ENCODE measurements at places on chromosomes 5 and 9.
A peak's percentile ranks its signal among the peaks of the same experiment; 100 is the strongest.

DNA sequence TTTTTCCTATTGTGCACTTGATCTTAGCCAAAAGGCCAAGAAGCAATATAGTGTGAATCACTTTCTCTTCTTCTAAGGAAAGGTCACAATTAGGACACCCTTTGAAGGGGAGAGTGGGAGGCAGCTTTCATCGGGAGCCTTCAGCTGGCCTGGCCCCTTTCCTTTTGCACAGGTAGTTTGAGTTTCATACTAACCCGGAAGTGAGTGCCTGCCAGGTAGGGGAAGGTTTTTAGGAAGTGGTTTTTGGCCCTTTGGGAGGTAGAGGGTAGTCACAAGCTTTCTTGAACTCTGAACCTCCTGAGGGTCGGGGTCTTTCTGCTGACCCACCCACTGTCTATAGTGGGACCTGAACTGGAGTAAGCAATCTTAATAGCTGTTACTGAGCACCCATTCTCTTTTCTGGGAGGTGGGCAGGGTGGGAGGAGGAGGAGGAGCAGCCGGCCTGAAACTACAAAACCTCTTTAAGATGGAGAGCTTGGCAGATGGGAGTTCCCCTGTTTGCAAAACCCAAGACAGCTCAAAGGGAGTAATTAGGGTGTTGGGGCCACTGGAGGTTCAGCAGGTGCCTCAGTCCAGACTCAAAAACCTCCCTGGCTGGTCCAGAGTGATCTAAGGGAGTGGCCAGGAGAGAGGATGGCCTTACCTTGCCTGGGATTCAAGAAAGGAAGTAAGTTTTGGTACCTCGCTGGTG lies 6.0 kb downstream of the LARP1 start:
- no peak for DNase-seq

DNA sequence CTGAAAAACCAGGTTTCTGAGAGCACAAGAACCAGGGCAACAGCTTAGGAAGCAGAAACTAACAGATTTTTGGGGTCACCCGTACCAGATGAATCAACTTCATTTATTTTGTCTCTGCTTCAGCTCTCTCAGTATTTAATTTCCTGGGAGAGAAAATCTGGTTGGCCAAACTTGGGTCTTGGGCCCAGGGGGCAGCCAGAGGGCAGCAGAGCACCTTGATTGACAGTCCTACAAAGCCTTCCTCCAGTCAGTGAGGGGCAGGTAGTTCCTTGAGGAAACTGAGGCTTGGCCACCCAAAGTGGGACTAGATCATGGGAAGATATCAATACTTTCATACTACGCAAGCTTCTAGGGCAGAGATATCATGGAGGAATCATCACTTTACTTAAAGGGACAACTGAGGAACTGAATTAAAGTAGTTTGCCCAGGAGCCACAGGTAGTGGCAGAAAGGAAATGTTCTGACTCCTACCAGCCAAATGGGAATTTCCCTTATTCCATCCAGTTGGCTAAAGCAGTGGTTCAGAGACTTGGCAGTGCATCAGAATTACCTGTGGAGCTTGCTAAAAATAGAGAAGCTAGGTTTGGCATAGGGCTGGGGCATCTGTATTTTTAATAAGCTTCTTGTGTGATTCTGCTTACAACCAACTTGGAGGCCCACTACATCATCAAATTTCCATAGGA lies 21.5 kb upstream of the ARHGAP26 start:
- no peak for DNase-seq

DNA sequence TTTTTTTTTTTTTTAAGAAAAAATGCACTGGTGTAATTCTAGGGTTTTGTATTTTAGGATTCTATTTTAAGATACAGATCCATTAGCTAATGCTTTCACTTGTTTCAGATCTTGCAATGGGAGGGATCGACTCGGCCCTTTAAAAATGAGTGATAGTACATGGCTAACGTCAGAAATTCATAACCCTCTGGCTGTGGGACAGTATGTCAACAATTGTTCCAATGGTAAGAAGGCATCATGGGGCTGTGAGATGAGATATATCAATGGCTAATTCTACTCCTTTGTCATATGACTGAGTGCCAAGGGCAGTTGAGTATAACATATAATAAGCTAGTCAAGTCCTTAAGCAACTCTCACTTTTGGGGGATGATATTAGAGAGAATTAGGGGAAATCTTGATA lies 4.4 kb downstream of the SETD9 start:
- DNase-seq: no peak

GRCh38 chr9:100492952-100493351 lies 20.0 kb downstream of the TMEFF1 start:
- DNase-seq: no peak

DNA sequence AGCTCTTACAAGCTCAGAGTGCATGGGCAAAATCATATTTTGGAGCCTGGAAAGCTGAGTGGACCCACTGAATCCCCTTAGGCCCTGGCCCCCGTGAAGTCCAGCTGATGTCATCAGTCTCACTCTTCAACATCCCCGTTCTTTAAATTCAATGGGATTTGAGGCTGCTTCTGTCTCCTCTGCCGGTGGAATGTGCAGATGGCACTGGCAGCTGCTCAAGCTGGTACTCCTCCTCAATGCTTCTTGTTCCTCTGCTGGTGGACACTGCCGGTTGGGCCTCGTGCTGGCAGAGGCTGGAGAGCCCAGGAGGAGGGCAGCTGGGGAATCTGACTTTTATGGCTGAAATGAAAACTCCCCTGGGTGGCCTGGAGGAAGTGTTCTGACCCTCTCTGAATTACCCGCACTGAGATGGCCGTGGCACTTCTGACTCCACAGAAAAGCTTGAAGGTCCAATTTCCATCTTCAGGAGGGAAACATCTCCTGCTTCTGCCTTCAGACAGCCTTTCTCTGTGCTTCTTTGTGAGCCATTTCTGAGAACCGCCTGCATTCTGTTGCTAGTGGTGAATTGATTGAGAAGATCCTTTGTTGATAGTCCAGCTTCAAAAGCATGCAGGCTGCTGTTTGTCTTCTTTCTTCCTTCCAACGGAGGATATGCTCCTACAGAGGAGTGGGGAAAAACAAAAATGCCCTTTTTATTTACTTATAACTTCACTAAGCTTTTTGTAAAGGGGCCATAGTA lies 298.9 kb downstream of the TMEM38B start:
- no peak for DNase-seq

GRCh38 chr5:31753700-31754357 lies 114.9 kb downstream of the PDZD2 start:
- DNase-seq: no peak

- no peak for DNase-seq
These were observed 92.6 kb upstream of the GAS1 start for GRCh38 chr9:87039809-87040392.

GRCh38 chr9:134698587-134699342 lies 57.2 kb downstream of the COL5A1 start:
- no peak for DNase-seq

DNA sequence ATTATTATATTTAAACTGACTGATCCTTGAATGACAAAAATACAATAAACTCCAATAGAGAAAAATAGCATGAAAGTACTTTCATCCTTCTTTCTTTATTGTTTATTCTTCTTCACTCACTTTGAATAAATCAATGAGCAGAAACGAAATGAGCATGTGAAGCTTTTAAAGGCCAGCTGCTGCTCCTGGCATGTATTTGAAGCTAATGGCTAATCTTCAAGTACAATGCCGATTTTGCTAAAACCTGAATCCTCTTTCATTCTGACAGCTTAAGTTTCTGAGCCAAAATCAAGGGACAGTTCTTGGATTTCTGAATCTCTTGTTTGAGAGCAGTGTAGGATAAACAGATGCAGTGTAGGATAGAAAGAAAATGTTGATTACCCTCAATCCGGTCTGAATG lies 237.3 kb downstream of the CDH10 start:
- DNase-seq: no peak

DNA sequence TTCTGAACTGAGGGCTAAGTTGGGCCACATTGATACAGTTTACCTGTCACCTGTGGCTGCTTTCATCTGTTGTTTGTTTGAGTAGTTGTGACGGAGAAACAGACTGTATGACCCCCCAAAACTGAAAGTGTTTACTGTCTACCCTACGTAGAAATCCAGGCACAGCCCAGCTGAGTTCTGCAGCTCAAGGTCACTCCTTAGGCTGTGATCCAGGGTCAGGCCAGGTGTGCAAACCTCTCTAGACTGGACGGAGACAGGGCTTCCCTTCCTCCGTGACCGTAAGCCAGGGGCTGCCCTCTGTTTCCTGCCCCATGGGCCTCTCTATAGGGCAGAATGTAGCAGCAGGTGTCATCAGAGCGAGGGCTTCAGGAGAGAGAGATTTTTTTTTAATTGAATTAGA lies 207.9 kb upstream of the OTULINL start:
- no peak for DNase-seq

GRCh38 chr9:134179595-134179917 lies 15.2 kb upstream of the RNU6ATAC start:
- DNase-seq: peak; percentile 53

- peak; percentile 15 for DNase-seq
These were observed 11.6 kb upstream of the CMBL start for GRCh38 chr5:10319202-10319851.

- no peak for DNase-seq
These were observed 206.1 kb downstream of the CHSY3 start for GRCh38 chr5:130110328-130110727.

- no peak for DNase-seq
These were observed 153.5 kb downstream of the RAPGEF6 start for GRCh38 chr5:131481569-131481968.

- DNase-seq: no peak
These were observed 3.4 kb upstream of the HMCN2 start for GRCh38 chr9:130262061-130262745.

DNA sequence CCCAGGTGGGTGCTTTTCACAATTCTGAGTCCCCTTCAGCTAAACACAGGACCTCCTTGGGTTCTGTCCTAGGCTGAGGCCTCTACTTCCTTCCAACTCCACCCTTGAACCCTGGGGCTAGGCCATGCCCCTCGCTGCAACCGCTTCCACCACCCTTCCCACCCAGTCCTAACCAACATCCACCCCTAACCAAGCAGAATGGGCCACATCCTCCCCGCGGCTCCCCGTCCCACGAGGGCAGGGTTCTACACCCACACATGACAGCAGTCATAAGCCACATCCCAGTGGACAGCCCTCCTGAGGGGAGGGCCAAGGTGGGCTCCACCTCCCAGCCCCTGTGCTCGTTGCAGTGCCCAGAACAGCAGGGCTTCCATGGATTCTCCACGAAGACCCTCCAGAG lies 65.8 kb downstream of the SHB start:
- DNase-seq: peak; percentile 25

GRCh38 chr5:121746763-121747162 lies 104.9 kb upstream of the FTMT start:
- DNase-seq: no peak

- no peak for DNase-seq
These were observed 190.9 kb downstream of the TTC39B start for GRCh38 chr9:15116130-15116580.

DNA sequence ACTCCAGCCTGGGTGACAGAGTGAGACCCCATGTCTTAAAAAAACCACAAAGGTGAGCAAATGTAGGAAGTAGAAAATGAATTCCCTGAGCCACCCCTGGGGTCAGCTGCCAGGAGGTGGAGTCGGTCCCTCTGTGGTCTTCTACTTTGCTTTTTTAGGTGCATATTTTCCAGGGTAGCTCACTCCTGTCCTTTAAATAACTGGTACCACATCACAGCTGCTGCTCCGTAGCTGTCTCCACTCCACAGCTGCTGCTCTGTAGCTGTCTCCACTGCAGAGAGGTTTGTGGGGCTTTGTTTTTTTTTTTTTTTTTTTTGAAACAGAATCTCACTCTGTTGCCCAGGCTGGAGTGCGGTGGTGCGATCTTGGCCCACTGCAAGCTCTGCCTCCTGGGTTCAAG lies 8.9 kb downstream of the WDR5 start:
- DNase-seq: no peak

GRCh38 chr9:100561256-100561655 lies 16.6 kb upstream of the CAVIN4 start:
- no peak for DNase-seq

- no peak for DNase-seq
These were observed 495.7 kb upstream of the CYLC2 start for GRCh38 chr9:102499468-102499867.

DNA sequence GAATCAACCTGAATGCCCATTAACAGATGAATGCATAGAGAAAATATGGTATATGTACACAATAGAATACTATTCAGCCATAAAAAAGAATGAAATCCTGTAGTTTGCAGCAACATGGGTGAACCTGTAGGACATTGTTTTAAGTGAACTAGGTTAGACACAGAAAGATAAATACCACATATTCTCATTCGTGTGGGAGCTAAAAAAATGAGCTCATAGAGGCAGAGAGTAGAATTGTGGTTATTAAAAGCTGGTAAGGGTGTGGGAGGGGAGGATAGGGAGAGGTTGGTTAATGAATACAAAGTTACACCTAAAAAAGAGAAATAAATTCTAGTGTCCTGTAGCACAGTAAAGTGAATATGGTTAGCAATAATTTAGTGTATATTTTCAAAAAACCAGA lies 23.5 kb downstream of the PTTG1 start:
- no peak for DNase-seq

GRCh38 chr5:16886793-16887345 lies 49.2 kb downstream of the MYO10 start:
- DNase-seq: no peak

- no peak for DNase-seq
These were observed 64.7 kb upstream of the ABCA1 start for GRCh38 chr9:104992659-104993058.

DNA sequence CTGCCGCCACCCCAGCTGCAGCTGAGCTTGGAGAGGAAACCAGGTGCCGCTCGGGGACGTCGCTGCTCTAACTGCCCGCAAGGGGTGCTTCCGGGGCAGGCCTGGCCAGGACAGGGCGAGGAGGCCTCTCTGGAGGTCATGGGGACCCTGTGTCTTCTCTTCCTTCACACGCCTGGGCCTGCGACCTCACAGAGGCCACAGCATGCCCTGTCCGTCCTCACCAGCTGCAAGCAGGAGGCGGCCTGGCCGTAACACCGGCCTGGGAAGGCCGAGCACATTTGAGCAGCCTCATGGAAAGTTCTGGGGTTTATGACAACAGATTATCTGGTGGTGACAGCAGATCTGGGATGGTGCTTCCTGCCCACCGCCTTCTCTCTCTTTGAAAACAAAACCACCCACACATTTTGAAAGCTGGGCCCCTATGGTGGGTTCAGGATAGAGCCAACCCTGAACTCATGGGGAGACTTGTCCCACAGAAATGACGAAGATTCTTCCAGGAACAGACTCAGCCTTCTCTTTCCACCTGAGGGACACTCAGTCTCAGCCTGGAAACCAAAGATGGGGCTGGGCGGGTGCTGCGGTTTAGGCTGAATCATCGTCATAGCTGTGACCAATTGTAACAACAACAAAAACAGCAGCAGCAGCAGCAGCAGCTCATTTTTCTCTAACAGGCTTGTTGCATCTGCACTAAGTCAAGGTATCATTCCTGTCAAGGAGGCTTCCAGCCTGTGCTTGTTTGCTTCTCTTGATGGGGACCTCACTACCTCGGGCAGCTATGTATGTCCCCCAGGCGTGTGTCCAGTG lies 99.6 kb upstream of the RAPGEF1 start:
- DNase-seq: no peak

GRCh38 chr9:11868795-11869194 lies 824.4 kb upstream of the TYRP1 start:
- DNase-seq: no peak

- DNase-seq: no peak
These were observed 206.6 kb downstream of the DENND1A start for GRCh38 chr9:123723135-123723875.
